ENCODE measurements at places on chromosomes 3 and 15.

GRCh38 chr3:41450416-41451231 lies 251.3 kb downstream of the CTNNB1 start:
- H3K36me3 ChIP-seq = no peaks in the 10 kb centered on the region
- no peaks in the 10 kb centered on the region for H3K4me1 ChIP-seq
- H3K4me3 ChIP-seq = no peak overlapping the region
- no peaks in the 10 kb centered on the region for H3K27me3 ChIP-seq
- DNase-seq = peak; percentile 44

GRCh38 chr3:166425900-166426611 lies 588.8 kb upstream of the BCHE start:
- H3K27ac ChIP-seq = no peak overlapping the region
- H3K27me3 ChIP-seq = no peaks in the 10 kb centered on the region
- no peak overlapping the region for H3K4me3 ChIP-seq
- peak; percentile 37 for DNase-seq
- H3K4me1 ChIP-seq = no peaks in the 10 kb centered on the region

DNA sequence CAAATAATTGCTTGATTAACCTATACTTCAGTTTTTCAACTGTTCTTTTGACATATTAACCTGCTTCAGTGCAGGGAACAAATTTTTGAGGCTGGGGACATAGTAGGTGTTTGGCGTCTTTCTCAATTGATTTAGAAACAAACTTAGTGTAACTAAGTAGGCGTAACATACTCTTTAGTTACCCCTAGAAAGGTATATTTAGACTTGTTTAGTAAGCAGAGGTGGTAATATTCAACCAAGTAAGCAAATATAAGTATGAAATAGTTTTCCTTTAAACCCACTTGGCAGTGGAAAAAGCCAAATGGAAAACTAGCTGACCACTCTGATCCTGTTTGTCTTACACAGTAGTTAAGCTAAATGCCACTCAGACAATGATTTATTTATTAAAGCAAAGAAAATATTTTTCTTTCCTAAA lies 113.2 kb downstream of the MBNL1 start:
- H3K27ac ChIP-seq = no peak overlapping the region
- no peak for DNase-seq
- peaks cover 5% of the 10 kb centered on the region for H3K36me3 ChIP-seq

GRCh38 chr3:177146646-177147045 lies 50.6 kb downstream of the TBL1XR1 start:
- peaks cover 34% of the 10 kb centered on the region for H3K4me1 ChIP-seq
- H3K4me3 ChIP-seq = no peak overlapping the region
- no peaks in the 10 kb centered on the region for H3K36me3 ChIP-seq
- DNase-seq = peak; percentile 26
- H3K27me3 ChIP-seq = no peaks in the 10 kb centered on the region

DNA sequence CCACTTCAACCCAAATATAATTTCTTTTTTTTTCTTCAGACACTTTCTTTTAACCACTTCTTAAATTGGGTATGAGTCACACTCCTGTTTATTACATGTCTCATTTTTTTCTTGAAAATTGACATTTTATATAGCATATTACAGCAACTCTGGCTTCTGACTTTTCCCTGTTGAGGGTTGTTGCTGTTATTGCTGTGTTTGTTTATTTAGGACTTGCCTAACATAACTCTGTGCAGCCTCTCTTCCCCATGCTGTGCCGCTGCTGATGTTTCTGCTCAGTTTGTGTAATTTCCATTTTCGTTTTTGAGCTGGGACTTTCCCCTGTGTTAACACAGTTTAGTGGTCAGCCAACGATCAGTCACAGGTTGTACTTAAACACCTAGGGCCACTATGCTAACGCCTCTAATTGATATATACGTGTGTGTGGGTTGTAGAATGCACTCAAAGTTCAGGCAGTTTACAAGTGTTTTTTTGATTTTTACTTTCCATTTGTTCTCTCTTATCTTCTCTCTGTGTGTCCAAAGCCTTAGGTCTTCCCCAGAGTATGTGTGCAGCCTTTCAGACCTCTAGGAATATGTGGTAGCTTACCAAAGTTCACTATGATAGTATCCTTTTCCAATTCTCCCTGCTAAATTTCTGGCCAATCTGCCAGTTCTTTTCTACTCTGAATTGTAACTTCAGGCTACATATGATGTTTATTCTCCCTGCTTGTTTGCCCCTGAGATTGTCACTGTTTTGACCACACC lies 337.2 kb downstream of the ZBTB20 start:
- H3K27me3 ChIP-seq = no peaks in the 10 kb centered on the region
- no peak overlapping the region for H3K27ac ChIP-seq
- H3K4me1 ChIP-seq = no peaks in the 10 kb centered on the region
- H3K4me3 ChIP-seq = no peak overlapping the region

DNA sequence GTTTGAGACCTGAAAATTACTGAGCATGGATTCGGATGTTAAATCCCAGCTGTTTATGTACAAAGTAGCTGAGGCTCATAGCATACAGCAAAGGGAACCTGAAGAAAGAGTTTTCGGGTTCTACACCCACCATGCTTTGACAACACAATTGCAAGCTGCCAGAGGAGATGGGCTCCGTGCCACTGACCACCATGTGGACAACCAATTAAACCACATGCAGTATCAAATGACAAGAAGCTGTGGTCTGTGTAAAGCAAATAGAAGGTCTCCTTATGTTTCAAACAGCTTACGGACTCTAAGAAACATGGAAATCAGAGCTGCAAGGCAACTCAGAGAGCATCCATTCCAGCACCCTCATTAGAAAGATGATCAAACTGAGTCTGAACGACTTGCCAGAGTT lies 12.9 kb downstream of the GABRB3 start:
- H3K4me3 ChIP-seq = no peak overlapping the region
- H3K4me1 ChIP-seq = no peaks in the 10 kb centered on the region
- H3K36me3 ChIP-seq = no peaks in the 10 kb centered on the region
- H3K27me3 ChIP-seq = peaks cover 8% of the 10 kb centered on the region
- no peak overlapping the region for H3K27ac ChIP-seq
- no peak for DNase-seq

- H3K27ac ChIP-seq = no peak overlapping the region
- no peaks in the 10 kb centered on the region for H3K4me1 ChIP-seq
- peaks cover 50% of the 10 kb centered on the region for H3K27me3 ChIP-seq
- no peak overlapping the region for H3K4me3 ChIP-seq
Measured at GRCh38 chr3:38601956-38602550, 47.4 kb downstream of the SCN5A start.

- H3K4me1 ChIP-seq = peaks cover 34% of the 10 kb centered on the region
- H3K4me3 ChIP-seq = peak overlapping the region; percentile 58
- no peak overlapping the region for H3K27ac ChIP-seq
- no peaks in the 10 kb centered on the region for H3K27me3 ChIP-seq
- no peaks in the 10 kb centered on the region for H3K36me3 ChIP-seq
Measured at GRCh38 chr3:161559177-161559998, 62.8 kb downstream of the OTOL1 start.

DNA sequence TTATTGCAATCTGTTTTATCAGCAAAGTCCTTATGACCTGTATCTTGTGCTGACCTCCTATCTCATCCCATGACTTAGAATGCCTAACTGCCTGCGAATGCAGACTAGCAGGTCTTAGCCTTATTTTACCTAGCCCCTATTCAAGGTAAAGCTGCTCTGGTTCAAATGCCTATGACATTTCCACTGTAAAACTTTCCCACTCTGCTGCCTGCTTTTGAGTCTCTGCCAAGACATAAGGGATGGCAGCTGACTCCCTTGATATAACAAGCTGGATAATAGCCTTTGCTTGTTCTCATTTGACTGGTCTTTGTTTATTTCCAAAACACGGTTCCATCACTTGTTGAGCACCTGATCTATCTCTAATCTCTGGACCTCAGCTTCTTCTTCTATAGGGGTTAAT lies 131.9 kb upstream of the STRIT1 start:
- no peak overlapping the region for H3K27ac ChIP-seq
- no peaks in the 10 kb centered on the region for H3K27me3 ChIP-seq
- no peak for DNase-seq

GRCh38 chr15:88255087-88255483 lies 1.5 kb downstream of the NTRK3 start:
- H3K4me1 ChIP-seq = no peaks in the 10 kb centered on the region
- no peak overlapping the region for H3K4me3 ChIP-seq
- H3K36me3 ChIP-seq = no peaks in the 10 kb centered on the region
- H3K27ac ChIP-seq = no peak overlapping the region
- no peak for DNase-seq
- H3K27me3 ChIP-seq = peaks cover 44% of the 10 kb centered on the region

GRCh38 chr3:29324180-29324651 lies 43.3 kb downstream of the RBMS3 start:
- no peaks in the 10 kb centered on the region for H3K36me3 ChIP-seq
- peak; percentile 85 for DNase-seq
- H3K27me3 ChIP-seq = no peaks in the 10 kb centered on the region
- H3K27ac ChIP-seq = peak overlapping the region; percentile 80

- H3K27me3 ChIP-seq = no peaks in the 10 kb centered on the region
- peaks cover 19% of the 10 kb centered on the region for H3K4me1 ChIP-seq
- peak overlapping the region; percentile 11 for H3K4me3 ChIP-seq
- peak; percentile 95 for DNase-seq
- peak overlapping the region; percentile 63 for H3K27ac ChIP-seq
- H3K36me3 ChIP-seq = peaks cover 46% of the 10 kb centered on the region
Measured at GRCh38 chr3:47910777-47911440, 105.3 kb downstream of the MAP4 start.

DNA sequence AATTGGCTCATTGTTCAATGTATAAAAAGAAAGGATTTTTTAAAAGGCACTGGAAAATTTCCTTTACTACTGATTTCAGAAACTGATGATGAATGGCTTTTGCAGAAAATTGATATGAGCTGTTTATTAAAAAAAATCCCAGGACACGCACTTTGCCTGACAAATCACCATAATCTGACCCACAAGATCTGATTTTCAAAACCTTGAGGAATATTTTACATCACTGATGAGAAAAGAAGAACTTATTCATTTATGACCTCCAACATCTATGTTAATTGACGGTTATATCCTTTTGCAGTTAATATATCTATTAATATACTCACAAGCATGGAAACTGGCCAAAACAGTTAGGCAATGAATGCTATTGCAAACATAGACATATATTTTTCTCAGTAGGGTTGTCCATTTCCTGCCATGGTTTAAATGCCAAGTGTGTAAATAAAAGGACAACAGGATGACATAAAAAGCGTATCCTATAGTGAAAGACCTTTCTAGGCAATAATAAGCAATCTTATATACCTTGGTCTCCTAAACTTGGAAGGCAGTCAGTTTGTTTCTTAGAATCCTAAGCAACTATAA lies 109.7 kb upstream of the SLC7A14 start:
- H3K27me3 ChIP-seq = no peaks in the 10 kb centered on the region
- no peak overlapping the region for H3K27ac ChIP-seq
- no peaks in the 10 kb centered on the region for H3K36me3 ChIP-seq
- H3K4me3 ChIP-seq = no peak overlapping the region
- peak; percentile 85 for DNase-seq

- H3K4me1 ChIP-seq = no peaks in the 10 kb centered on the region
- DNase-seq = peak; percentile 77
- H3K36me3 ChIP-seq = no peaks in the 10 kb centered on the region
- H3K27ac ChIP-seq = no peak overlapping the region
- peaks cover 55% of the 10 kb centered on the region for H3K27me3 ChIP-seq
- H3K4me3 ChIP-seq = no peak overlapping the region
Measured at GRCh38 chr3:182165234-182165633, 453.5 kb downstream of the SOX2 start.

- no peaks in the 10 kb centered on the region for H3K4me1 ChIP-seq
- no peak overlapping the region for H3K27ac ChIP-seq
- peaks cover 19% of the 10 kb centered on the region for H3K27me3 ChIP-seq
- DNase-seq = no peak
Measured at GRCh38 chr3:179464323-179465092, 13.2 kb upstream of the GNB4 start.

GRCh38 chr15:76059320-76060117 lies at the start of gene TMEM266:
TMEM266 (plus strand) TSS chr15:76059985; CDS start chr15:76134264, 74,279 bp downstream.
- peak within 1 kb of the TSS; percentile 76 for H3K4me3 ChIP-seq
- no peaks in the 10 kb centered on the region for H3K36me3 ChIP-seq
- peaks cover 53% of the 10 kb centered on the region for H3K27me3 ChIP-seq
- DNase-seq = peak; percentile 55

DNA sequence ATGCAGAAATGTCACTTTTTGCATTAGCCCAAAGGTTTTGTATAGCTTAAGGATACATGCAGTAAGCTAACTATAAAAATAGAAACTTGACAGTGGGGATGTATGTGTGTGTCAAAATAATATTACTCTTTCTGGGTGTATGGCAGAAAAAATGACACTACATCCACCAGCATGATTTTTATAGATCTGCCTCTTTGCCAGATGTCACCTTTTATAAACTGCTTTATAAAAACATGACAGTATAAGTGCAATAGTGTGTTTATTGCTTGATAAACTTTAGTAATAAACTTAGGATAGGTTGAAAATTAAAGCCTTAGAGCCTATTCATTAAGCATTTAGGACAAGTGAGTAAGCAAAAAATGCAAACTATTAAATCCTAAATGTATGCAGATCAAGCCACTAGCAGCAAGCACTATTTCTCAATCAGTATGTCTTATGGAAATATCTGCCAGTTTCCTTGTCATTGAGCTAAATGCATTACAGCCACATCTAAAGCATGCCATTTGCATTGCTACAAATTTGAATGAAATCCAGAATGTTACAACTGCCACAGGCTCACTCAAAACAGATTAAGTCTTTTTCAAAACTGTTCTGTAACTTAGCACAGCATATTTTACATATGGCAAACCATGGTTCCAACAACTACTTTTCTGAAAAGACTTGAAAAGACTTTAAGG lies 935.0 kb downstream of the FHIT start:
- H3K27me3 ChIP-seq = no peaks in the 10 kb centered on the region
- H3K36me3 ChIP-seq = no peaks in the 10 kb centered on the region
- no peak for DNase-seq
- H3K4me1 ChIP-seq = no peaks in the 10 kb centered on the region

GRCh38 chr3:8622873-8623691 lies 21.5 kb downstream of the SSUH2 start:
- no peak overlapping the region for H3K27ac ChIP-seq
- H3K4me3 ChIP-seq = no peak overlapping the region
- H3K4me1 ChIP-seq = peaks cover 30% of the 10 kb centered on the region
- DNase-seq = peak; percentile 76
- no peaks in the 10 kb centered on the region for H3K27me3 ChIP-seq

DNA sequence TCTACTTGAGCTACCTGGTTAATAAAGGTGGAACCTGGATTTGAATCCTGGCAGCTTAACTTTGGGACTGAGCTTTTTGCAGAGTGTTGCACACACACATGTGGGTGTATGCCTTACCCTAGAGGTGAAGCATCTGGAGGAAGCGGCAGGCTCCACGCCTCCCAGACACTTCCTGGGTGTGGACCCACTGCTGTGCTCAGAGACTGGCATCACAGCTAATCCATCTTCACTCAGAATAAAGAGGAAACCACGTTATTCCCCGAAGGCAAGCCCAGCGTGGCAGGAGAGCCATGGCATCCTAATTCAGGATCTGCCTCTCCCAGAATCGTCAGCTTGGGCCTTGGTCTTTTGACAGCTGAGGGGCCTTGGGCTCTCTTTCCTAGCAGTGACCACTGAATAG lies 25.5 kb downstream of the CCDC13 start:
- H3K27me3 ChIP-seq = no peaks in the 10 kb centered on the region
- H3K36me3 ChIP-seq = no peaks in the 10 kb centered on the region
- no peak overlapping the region for H3K27ac ChIP-seq

GRCh38 chr3:156290924-156291271 lies 170.5 kb downstream of the KCNAB1 start:
- H3K27ac ChIP-seq = no peak overlapping the region
- no peak for DNase-seq
- no peaks in the 10 kb centered on the region for H3K36me3 ChIP-seq
- no peaks in the 10 kb centered on the region for H3K4me1 ChIP-seq

Measured in PC-3 (cell line).